GM04504 (cell line): ENCODE measurements at places on chromosomes 12 and 14.

DNA sequence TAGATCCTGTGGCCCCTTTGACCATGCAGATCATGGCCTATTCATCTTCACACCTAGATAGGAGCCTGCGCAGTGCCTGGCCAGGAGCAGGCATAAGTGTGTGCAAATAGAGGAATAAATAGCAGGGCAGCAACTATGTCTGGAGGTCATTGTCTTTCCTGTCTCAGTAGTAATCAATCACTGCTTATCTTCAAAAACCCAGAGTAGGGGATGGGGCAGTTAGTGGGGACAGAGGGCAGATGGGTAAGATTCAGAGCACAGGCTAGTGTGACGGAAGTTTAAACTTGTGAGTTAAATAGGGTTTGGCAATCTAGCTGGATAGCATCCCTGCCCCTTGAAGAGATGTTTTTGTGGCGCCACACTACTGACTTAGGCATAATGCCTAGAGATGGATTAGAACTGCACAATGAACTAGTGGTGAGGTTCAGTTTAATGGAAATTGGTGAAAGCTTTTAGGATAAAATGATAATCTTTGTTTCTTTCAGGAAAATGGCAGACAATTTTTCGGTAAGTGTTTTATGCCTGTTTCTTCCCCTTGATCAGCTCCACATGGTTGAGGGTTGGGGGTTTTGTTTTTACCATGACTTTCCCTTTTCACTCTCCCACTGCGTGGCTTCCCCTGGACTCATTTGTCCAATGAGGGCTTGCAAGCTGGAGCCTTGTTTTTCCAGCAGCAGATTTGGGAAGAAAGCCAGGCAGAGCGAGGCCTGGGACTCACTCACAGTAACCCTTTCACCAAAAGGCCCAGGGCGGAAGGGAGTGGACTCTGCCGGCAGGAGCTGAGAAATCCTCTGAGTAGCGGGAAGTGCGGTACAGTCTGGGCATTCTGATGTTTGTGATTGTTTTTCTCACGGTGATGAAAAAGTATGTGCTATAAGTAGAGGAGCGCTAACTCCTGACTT is 8.1 kb downstream of the LGALS3 start:
- peak; percentile 60 for DNase-seq

DNA sequence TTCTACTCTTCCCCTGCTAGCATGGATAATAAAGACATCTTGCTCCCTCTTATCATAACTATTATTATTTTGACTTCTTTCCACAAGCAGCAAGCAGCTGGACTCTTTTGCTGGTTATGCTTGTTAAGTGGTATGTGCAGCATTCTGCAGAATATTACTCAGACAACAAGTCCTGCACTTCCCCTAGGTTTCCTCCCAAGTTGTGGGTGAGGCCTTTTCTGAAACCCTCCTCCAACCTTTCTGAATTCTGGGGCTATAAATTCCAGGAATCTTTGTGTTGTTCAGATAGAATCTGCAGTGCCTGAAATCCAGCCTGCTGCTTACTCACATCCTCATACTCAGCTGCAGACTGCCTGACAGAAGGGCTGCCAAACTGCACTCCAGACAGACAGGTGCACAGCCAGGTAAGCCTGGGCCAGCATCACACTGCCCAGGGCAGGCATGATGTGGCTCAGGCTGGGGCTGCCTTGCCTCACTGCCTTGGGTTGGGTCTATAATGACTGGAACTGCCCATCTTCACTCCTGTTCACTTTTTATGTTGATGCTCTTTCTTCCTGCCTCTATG is 6.2 kb upstream of the DHRS2 start:
- DNase-seq, result no peak

GRCh38 chr12:79634957-79635471 is 55.8 kb downstream of the PAWR start:
- DNase-seq, result peak; percentile 48

DNA sequence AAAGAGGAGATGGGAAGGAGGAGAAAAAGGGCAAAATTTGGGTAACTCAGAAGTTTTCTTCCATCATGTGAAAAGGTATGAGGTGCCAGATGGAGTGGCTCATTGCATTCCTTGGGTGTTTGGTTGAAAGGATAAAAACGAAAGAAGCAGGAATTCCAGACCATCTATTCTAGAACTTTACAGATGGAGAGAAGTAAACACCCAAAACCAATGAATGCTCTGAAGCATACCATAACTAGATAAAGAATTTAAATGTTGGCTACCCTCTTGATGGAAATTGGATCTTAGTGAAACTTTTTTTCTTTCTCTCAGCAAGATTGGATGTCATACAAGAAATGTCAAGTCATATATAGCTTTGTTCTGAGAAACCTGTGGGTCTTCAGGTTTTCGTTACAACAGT is 175.6 kb upstream of the FAR2 start:
- no peak for DNase-seq

DNA sequence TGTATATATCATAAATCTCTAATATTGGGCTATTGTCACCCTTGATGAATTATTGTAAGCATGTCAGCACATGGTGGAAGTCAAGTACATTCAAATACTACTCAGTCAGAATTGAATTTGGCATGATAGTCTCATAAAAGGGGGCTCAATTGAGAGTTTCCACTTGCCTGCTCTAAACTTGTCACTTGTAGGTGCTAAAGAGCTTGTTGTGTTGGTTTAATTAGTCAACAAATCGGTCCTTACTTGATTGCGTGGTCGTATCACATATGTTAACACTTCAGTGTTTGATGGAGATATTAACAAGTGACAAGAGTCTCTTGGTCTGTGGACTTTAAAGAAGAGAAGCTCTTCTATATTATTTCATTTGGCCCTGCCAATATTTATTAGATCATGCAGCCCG is 81.1 kb downstream of the NKX2-1 start:
- no peak for DNase-seq

DNA sequence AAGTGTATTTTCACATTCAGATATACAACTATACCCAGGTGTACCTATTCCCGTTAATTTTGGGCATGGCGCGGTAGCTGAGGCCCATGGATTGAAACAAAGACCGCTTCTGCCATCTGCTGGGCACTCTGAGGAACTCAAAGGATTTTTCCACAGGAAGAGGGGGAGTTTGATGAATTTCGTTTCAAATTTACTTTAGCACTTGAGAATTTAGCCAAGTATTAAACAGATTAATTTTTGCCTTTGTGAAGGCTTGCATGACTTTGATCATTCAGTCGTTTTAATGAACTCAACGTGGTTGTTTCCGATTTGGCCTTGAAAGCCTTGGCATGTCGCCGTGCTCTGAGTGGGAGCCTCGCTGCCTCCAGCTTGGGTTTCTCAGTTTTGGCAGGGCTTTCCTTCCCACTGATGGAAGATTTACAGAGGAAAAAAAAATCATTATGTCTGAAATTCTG is 153.2 kb upstream of the DDHD1 start:
- peak; percentile 19 for DNase-seq

DNA sequence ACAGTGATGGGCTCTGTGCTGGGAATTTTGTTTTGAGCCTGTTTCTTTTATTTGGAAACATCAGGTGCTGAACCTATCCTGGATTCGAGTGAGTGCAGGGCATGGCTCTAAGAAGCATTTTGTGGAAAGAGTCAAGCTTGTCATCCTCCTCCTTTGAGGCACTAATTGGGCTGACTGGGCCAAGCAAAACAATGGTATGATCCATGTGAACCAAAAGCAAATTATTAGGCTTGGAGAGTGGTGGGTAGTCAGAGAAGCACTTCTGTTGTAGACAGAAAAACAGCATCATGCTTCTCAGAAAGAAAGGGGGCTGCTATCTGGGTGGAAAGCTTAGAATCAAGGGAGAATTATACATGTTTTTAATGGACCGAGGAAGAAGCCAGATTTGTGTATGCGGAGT is 481.6 kb downstream of the DIO2 start:
- no peak for DNase-seq

DNA sequence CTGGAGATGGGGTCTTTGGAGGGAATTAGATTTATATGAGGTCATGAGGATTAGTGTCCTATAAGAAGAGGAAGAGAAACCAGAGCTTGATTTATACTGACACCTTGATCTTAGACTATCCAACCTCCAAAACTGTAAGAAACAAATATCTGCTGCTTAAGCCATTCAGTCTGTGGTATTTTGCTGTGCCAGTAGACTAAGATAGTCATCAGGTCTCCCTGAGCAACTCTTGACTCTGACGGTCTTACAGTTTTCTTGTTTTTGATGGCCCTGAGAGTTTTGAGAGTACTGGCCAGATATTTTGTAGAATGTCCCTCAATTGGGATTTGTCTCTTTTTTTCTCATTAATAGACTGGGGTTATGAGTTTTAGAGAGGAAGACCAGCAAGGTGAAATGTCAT is 51.7 kb downstream of the TSHR start:
- DNase-seq, result no peak

DNA sequence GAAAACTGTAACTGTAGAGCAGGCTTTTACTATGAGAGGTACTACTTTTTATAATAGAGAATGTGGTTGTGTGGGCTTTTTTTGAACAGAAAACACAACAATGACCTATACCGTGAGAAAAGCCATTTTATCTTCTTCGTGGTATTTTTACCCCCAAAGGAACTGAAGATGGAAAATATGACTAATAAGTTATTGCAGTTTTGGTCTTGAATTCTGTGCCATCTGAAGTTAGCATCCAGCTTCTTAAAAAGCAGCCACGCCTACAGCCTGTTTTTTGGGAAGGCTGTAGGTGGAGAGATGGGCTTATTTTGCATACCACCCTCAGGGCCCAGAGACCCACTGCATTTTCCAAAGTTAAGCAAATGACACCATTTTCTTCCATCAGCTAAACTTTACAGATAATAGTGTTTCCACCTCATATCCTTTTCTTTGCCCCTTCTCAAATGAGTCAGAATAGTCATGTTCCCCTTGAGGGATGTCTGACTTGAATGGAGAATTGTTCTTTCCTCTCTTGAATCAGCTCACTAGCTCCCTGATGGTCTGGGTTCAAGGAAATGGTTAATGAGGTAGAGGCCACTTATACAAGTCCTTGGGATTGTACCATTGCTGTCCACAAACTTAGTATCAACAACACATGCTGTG is 53.0 kb downstream of the TBC1D30 start:
- DNase-seq, result no peak

DNA sequence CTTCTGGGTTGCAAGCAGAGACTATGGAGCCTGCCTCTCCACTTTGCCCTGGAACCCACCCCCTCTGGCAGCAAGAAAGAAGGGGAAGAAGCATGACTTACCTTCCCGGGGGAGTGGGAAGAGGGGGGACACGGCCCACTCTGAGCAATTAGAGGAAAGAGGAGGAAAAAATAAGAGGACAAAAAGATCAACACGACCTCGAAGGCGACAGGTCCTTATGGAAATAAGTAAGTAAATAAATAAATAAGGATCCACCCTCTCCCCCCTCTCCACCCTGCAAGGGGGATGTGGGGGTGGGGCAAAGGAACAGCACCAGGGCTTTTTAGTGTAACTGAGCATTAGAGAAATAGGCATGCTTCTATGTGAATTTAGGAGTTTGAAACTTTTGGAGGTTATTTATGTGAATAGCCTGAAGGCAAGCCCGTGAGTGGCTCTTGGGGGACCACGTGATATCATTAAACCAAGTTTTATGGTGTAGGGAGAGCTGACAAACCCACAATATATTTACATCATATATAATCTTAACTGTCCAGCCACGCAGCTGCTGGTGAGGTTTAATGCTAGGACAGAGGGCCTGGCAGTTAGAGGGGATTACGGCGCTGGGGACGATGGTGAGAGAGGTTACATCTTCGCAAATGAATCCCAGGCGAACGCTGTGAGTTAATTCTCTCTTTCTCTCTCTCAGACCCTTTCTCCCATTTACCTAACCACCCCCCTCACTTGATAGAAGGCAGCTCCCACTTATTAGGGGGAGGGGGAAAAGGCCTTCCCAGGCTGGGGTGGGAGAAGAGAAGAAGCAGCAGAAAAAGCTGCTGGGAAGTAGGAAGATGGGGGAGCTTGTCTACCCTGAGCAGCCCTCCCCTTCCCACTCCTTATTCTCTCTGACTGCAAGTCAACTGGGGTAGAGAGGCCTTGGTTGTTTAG is 4.8 kb downstream of the HOXC5 start:
- no peak for DNase-seq

- no peak for DNase-seq
Observed at GRCh38 chr12:27733052-27733656, 22.5 kb downstream of the MRPS35 start.

GRCh38 chr12:125878483-125878882 is 813.2 kb downstream of the AACS start:
- DNase-seq, result no peak

DNA sequence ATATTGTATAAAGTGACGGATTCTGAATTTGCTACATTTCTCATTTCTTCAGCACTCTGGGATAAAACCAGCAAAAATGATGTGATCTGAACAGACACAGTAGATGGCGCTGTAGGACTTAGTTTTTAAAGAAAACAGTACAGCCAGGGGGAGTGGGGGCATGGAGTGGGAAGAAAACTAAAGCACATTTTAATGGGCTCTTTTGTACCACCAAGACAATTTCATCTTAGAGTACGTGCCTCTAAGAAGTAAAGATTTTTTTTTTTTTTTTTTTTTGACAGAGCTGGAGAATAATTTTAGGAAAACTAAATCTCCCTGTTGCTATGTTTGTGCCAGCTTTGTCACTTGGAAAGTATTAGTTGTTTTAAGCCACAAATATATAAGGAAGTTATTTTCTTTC is 124.4 kb downstream of the RAD51B start:
- peak; percentile 51 for DNase-seq

- no peak for DNase-seq
Observed at GRCh38 chr12:64688219-64688618, 71.0 kb downstream of the GNS start.

- no peak for DNase-seq
Observed at GRCh38 chr14:77131871-77132486, 9.6 kb downstream of the ZDHHC22 start.

- DNase-seq, result no peak
Observed at GRCh38 chr14:71492346-71492745, 439.9 kb upstream of the RGS6 start.

- no peak for DNase-seq
Observed at GRCh38 chr14:66643344-66643743, 135.4 kb downstream of the GPHN start.

DNA sequence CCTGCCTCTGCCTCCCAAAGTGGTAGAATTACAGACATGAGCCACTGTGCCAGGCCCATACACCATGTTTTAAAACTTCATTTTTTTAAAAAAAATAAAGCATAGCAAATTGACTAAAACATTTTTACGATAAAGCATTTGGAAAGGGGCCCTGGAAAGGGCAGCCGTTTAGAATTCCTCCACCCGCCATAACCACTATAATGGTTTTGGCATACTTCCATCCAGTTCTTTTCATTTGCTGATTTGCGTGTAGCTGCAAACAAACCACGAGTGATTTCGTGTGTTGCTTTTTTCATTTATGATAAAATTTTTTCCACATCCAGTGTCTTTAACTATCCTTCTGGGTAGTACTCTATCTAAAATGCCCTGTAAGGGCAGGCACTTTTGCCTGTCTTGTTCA is 91.8 kb upstream of the RIN3 start:
- DNase-seq, result no peak

DNA sequence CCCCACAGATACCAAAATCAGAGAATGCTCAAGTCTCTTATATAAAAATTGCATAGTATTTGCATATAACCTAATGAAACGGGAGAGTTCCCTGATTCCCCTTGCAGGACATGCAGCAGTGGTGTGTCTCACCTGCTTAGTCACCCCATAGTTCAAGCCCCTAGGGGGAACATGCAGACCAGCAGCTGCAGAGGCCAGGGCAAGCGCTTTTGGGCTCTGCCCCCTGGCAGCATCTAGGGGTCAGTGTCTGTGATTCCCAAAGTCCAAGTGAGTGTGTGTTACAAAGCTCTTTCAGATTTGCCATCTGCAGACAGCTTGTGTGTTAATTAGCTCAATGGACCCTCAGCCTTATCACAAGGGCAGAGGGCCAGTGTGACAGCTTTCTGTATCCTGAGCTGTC is 110.1 kb downstream of the DNAI7 start:
- no peak for DNase-seq
